Ovary (tissue), 10 donors: ENCODE measurements at places on chromosomes 3 and 15. TPM values are rescaled to one million over a fixed set of nuclear protein-coding genes. Genes with fewer than 3 reads are reported as not detected.
A peak's percentile ranks its signal among the peaks of the same experiment; 100 is the strongest.

Gene C15orf62
- total RNA-seq: 0.83 TPM

Gene ZNF774
- total RNA-seq: 2.3 TPM

Gene AGTR1
- 8.7 TPM for total RNA-seq

DNA sequence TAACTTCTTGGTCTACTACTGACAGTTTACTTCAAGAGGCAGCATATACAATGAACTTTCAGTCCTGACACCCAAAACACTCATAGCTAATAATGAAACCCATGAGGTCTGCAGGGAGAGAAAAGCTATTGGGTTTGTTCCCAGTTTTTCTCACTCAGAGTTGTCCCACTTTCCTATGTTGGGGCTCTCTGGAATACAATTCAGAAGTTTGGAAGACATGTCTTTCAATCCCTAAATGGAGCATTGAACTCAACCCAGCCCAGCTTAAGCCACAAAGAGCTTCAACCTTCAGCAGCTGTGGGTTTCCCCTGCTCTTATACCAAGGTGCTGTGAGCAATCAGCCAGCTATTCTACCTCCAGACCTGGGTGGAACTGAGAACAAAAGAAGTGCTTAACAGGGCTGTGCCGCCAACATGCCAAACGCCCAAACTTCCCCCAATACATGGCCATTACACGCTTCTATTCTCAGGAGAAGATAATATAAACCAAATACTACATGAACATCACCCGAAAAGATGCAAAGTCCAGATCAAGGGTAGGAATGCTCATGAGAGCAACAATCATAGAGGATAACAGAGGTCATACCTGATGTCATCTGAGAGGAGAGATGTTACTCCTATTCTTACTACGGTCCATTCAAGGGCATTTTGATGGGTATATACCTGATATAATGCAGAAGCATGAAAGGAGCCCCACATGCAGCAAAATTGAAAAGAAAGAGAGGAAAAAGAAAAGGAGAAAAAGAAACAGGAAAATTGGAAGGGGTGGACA, 131.2 kb upstream of the TGFBR2 start:
- no peak for DNase-seq

Gene C3orf20
- total RNA-seq: 0.10 TPM

Gene OR5K4
- total RNA-seq: not detected

- peak; percentile 53 for DNase-seq
Observed at GRCh38 chr3:32913790-32914446, 37.5 kb upstream of the CCR4 start.
